Activated CD4-positive, alpha-beta T cell treated with anti-CD3 and anti-CD28 coated beads for 24 hours (primary cell): ENCODE measurements at places on chromosomes 2 and 18.

DNA sequence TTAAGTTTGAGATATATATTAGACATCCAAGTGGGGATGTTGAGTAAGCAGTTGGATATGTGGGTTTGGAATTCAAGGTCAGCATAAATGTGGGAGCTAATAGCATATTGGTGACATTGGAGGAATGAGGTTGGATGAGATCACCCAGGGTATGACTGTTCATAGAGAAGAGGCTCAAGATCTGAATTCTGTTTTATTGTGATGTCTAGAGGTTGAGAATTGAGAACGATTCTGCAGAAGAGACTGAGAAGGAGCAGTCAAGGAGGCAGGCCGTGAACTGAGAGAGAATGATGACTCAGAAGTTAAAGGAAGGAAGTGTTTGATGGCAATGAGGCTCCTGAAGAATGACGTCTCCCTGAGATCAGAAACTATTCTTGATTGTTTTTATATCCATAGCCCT lies 5.9 kb downstream of the SERPINB11 start:
- no peak for DNase-seq

GRCh38 chr2:222318712-222319585 lies 20.2 kb upstream of the PAX3 start:
- no peak for DNase-seq

GRCh38 chr2:180143633-180144337 lies 136.7 kb upstream of the CWC22 start:
- no peak for DNase-seq

GRCh38 chr2:102063487-102063911 lies 71.7 kb downstream of the IL1R2 start:
- DNase-seq = no peak

DNA sequence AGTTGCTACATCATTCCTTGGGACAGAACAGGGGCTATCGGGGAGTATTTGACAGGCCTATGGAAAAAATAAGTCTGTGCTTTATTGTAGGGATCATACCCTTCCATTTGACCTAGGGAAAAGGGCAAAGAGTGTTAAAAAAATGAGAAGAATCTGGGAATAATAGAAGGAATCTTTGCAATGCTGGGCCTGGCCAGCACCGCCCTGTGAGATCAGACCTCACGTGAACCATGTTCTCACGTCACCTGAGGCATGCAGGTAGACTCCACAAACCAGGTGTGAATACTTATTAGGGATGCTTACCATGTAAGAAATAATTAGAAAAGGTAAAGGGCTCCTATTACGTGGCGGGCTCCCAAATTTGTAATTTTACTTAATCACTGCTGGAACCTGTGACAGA lies 177.5 kb upstream of the GATA6 start:
- no peak for DNase-seq

- no peak for DNase-seq
Observed at GRCh38 chr2:121241466-121241865, 43.5 kb downstream of the TFCP2L1 start.

DNA sequence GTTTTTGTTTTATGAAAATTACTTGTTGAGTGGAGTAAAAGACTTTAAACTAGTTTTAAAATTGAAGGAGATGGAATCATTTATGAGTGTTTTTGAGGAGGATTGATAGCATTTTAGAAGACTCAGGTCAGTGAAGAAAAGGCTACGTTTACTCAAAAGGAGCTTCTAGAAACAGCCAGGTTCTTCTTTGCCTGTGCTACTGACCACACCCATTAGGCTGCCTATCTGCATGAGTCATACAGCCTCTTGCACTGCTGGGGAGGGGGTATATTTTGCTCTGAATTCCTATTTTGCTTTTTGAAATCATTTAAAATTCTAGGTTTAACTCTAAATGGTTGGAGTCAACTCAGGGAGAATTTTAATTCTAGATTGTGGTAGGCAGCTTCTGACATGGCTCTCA lies 22.3 kb downstream of the EFEMP1 start:
- no peak for DNase-seq

GRCh38 chr2:237156031-237156856 lies 70.6 kb downstream of the COPS8 start:
- no peak for DNase-seq

DNA sequence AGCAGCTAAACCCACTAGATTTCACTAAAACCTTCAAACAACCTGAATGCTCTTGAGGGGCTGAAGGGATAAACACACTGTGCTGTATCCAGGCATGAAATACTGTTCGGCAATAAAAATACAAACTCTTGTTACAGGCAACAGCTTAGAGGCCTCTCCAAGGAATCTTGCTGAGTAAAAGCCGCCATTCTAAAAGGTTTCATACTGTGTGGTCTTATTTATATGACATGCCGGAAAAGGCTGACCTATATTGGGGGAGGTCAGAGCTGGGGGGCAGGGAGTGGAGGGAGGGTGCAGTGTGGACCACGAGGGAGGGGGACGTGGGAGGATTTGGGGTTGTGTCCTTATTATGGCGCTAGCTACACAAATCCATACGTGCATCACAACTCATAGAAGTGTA lies 136.2 kb downstream of the MBP start:
- no peak for DNase-seq

DNA sequence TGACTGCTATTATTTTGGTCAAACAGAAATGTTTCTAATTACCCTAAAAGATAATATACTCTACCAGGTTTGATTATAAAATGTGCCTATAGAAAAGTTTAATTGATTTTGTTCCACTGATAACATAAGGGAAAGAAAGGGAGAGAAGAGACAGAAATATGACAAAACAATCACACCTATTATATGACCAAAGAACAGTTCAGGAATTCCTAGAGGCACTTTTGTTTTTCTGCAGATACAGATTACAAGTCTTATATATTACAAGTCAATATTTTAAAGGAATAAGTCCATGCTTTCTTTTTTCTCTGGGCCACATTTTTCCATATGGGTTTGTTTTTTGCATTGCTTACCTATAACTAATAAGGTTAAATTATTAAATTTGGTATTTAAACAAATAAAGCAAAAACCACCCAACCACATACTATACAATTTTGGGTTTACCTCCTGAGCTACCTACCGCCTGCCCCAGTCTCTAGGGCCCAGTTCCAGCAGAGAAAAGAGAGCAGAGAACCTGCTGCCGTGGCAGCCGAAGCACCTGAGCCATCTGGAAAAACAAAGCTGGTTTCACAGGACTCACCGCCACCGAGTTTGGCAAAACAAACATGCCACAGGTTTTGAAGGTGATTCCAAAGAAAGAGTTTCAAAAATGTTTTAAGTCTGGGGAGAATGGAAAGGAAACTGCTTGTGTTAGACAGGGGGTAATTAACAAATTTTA lies 92.1 kb downstream of the DYM start:
- no peak for DNase-seq

DNA sequence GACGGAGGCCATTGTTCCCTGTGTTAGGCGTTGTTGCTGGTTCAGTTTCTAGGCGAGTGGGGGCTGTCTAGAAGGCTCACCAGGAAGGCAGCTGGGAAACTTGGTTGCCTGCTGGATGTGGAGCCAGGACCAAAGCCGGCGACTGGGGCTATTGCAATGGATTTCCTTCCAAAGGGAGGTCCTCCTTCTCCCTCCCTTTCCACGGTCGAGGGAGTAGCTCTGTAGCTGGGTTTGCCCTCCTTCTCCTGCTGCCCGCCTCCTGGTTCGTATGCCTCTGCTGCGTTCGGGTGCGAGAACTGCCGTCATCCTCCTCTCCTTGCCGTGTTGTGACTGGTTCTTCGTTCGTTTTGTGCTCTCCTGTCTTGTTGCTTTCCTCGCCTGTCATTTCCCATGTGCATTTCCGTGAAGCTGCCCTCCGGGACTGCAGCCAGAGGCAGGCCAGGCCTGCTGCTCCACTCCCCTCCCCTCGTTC lies 203.4 kb downstream of the NEDD4L start:
- DNase-seq = no peak

DNA sequence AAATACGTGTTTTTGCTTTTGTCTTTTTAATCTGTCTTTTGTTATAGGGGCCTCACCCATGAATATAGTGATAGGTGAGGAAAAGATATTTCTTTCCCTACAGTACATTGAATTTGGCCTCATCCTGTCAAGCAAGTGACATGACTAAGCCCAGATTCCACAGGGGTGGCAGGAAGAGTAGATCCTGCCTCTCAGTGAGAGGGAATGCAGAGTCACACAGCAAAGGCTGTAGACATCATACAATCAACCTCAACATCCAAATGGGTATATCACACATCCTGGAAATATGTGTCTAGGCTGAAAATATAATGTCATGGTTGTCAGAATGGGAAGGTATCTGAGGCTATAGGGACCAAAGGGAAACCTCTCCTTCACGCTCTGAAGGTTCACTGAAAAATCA lies 269.6 kb downstream of the CDH20 start:
- no peak for DNase-seq

DNA sequence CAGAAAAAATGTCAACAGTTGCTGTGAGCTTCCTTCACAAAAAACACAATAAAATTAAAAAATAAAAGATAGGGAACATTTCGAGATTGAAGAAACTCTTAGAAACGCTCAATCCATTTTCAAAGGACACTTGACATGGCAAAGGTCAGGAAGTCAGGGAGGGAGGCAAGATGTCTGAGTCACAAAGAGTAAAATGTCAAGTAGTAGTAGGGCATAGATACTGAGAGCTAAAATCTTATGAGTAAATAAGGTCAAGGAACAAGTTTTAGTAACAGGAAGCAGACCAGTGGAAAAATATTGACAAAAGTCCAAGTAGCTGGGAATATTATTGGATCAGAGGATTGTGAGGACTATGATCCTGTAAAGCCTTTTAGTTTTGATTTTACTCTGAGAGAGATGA lies 495.6 kb downstream of the TMX3 start:
- no peak for DNase-seq

DNA sequence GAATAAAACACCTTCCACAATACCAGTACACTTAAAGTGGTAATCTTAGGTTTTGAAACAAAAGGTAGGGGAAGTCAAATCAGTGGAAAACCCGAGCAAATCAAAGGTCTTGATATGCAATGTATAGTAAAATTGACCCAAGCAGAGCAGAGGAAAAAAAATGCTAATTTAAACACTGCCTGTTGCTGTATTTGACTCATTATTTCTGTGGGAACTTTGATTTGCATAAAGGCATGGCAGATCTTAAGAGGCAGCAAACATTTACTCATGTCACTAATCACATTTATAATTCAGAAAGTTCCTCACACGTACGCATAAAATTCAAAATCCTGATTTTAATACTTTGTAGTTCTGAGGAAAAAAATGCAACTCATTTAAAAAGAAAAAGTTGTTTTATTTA lies 64.4 kb downstream of the IKZF2 start:
- DNase-seq = no peak

DNA sequence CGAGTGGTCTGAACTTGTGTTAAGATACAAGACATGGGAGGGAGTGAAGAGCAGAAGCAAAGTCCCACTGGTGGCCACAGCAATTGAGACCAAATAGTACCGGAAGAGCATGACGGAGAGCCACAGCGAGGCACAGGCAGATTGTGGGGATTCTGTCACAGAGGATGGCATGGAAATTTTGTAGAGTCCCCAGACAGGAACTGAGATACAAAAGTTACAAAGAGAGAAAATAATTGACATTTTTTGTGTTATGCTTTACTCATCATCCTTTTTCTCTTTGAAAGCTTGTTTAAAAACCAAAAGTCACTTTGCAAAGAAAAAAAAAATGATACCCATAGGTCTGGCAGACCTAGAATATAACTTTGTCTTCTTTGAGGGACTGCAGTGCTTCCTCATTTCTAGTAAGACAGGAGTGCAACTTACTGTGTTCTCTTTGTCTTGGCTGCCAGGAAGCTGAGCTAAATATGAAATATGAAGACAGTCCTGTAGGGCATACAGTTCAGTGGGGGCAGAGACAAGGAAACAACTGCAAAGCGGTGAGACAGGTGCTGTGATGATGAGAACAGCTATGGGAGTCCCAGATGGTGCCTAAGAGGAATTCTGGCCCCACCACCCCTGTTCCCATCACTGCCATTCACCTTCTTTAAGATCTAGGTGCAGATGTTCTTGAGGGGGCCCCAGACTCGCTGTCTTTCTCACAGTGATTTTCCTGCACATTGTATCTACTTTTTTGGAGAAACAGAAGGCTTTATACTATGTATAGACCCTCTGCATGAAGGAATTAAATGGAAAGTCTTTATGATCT lies 5.2 kb downstream of the ARHGAP25 start:
- no peak for DNase-seq

DNA sequence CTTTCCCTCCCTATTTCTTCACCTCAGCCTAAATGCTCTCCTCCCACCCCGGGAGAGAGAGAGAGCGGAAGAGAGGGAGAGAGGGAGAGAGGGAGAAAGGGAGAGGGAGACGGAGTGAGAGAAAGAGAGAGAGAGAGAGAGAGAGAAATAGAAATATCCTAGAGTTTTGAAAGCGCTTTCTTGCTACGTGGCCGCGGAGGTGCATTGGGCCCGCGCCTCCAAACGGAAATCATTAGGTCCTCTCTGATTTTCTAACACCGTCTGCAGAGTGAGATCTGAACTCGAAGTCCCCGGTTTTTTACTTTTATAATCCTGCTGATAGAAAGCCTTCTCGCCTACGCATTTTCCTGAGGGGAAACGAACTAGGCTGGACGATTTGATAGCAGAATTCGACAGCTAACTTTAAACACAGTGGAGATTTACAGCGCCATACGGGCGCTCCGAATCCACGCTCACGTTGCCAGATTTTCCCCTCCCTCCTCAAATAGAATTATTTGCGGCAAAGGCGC lies 903 bp upstream of the EVX2 start:
- DNase-seq = no peak
